ENCODE measurements at places on chromosomes 5 and 9.
A peak's percentile ranks its signal among the peaks of the same experiment; 100 is the strongest.

DNA sequence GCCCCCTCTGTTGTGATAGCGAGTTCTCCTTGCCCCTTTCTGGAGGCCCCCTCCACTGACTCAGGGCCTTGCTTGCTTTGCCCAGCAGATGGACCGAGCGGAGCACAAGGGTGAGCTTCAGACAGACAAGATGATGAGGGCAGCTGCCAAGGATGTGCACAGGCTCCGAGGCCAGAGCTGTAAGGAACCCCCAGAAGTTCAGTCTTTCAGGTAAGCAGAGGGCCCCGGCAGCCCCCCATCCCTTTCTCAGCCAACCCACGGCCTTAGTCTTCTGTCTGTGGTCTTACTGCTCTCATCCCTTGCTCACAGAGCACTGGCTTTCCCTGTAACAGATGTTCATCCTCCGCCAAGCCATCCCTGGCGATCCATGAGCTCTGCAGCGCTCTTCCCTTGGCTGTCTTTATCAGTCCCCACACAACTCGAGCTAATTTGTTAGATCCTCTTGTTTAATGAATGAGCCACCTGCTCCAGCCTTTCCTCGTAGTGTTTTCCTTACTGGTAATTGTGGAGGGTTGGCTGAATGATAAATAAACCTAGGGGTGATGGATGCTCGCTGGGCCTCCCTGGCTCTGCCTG is 18.4 kb upstream of the RARS1 start:
- no peak for DNase-seq

GRCh38 chr5:2007496-2007877 is 124.8 kb upstream of the IRX4 start:
- DNase-seq = no peak

DNA sequence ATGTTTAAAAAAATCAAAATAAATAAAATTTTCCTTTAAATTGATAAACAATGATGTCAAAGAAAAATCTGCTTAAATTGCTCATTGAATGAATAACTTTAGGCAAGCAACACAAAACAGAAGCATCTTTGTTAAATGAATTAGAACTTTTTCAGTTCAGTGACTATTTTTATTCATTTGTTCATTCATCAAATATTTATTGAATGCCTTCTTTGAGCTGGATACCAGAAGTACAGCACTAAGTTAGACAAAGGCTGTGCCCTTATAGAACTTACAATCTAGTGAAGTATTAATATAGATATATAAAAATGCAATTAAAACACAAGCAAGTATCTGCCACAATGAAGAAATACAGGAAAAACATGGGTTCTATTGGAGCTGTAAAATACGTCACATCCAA is 10.8 kb downstream of the FNIP1 start:
- no peak for DNase-seq

GRCh38 chr5:135306557-135306956 is 92.5 kb downstream of the MACROH2A1 start:
- DNase-seq = no peak

- peak; percentile 86 for DNase-seq
Measured at GRCh38 chr9:3525836-3526164, at the start of gene RFX3. RFX3 (minus strand) TSS chr9:3526001; CDS start chr9:3395588, 130,413 bp downstream.

All from stimulated activated CD4-positive, alpha-beta T cell treated with anti-CD3 and anti-CD28 coated beads, Interleukin-1b, Interleukin-23, amount 100 ng/mL, for 1 hour (primary cell).